ENCODE measurements at places on chromosomes 4 and X.

DNA sequence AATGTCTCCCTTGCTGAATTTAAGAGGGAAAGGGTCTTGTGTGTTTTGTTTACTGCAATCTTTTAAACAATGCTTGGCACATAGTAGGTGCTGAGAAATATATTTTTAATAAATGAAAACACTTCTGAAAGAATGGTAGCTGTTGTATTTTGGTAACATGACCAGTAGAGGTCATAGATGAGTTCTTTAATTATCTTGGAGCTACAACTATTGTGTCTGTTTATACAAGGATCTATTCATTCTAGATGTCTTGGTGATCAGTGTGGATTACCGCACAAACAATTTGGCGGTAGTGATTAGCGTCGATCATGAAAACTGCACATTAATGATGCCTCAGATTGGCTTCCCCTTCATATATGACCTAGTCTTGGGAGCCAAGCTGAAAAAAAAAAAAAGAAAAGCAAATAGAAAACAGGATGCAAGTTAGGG lies 21.4 kb upstream of the SCRG1 start:
- DNase-seq = no peak

GRCh38 chrX:18129690-18130089 lies 91.0 kb downstream of the BEND2 start:
- no peak for DNase-seq

GRCh38 chr4:110134269-110134869 lies 64.0 kb downstream of the ELOVL6 start:
- DNase-seq = no peak

- no peak for DNase-seq
Observed at GRCh38 chr4:189036906-189037305, 897.7 kb downstream of the TRIML1 start.

GRCh38 chr4:176443117-176443516 lies 123.4 kb downstream of the SPCS3 start:
- no peak for DNase-seq

GRCh38 chr4:138291431-138291830 lies 49.3 kb upstream of the SLC7A11 start:
- no peak for DNase-seq

DNA sequence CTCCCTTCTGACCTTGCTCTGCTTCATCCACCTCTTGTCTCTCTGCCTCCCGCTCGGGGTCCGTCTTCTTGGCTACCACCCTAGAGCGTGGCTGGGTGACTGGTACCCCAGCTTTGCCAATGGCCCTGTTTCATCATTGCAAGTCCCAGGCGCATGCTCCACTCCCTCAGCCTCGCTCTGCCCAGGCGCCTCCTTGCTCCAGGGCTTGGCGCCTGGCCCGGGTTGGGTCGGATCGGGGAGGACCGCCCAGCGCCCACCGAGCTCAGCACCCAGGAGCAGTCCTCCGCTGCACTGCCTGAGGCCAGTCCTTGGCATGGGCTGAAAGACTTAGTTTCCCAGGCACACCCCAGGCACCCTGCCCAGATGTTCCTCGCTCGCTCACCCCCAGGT lies 577 bp downstream of the BGN start:
- DNase-seq = no peak

- no peak for DNase-seq
Observed at GRCh38 chr4:146095091-146095690, 80.3 kb upstream of the LSM6 start.

- DNase-seq = no peak
Observed at GRCh38 chr4:62232814-62233213, 1032.7 kb downstream of the ADGRL3 start.

All from cerebellar nuclear complex (tissue), 1 donor.